Stimulated activated CD4-positive, alpha-beta T cell treated with anti-CD3 and anti-CD28 coated beads, TNF-alpha, amount 100 ng/mL, for 1 hour (primary cell): ENCODE measurements at places on chromosomes 13 and 19.

- no peak for DNase-seq
These were observed 125.1 kb downstream of the AKAP11 start for GRCh38 chr13:42396901-42397655.

DNA sequence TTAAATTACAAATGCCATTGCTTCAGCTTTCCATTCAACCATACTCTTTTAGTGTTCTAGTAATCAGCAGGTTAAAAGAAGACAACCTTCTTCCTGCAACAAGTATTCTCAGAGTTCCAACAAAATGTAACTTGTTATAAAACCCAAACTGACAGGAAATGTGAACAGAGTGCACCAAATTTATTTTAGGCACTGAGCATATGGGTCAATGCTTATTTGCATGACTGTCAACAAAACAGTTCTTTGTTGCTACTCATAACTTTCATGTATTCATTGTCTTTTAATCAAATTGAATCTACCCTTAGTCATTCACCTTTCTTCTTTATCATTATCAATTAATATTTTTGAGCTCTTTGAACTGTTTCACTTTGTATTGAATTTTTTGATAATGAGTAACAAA is 554.1 kb downstream of the DACH1 start:
- DNase-seq: no peak

GRCh38 chr13:36872621-36873020 is 47.4 kb downstream of the SMAD9 start:
- no peak for DNase-seq

- DNase-seq: no peak
These were observed 126.1 kb downstream of the FGF9 start for GRCh38 chr13:21796775-21797514.
